ENCODE measurements at places on chromosomes 1 and 21.

DNA sequence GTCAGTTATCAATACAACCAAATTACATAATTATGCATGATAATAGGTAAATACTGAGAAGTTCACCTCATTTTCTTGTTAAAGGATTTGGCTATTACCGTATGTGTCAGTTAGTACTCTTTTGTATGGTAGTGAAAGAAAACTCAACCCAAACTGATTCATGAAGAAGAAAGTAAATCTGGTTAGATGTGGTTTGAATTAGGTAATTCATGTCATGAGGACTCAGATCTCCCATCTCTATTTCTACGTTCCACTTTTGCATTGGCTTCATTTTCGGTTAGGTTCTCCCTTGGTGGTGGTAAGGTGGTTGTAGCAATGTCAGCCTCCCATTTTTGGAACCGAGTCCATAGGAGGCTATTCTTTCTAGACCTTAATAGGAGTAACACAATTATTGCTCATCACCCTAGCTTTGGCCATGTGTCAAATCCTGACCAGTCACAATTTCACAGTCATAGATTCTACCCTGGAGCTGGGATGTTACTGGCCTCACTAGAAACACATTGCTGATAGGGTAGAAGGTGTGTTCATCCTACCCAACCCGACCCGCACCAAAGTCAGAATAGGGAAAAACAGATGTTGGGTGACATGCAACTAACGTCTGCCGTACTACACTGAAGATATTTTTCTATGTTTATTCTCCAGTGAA lies 97.6 kb downstream of the OSBPL9 start:
- DNase-seq = no peak

- no peak for DNase-seq
Measured at GRCh38 chr1:24503870-24504523, 1.4 kb downstream of the RCAN3 start.

DNA sequence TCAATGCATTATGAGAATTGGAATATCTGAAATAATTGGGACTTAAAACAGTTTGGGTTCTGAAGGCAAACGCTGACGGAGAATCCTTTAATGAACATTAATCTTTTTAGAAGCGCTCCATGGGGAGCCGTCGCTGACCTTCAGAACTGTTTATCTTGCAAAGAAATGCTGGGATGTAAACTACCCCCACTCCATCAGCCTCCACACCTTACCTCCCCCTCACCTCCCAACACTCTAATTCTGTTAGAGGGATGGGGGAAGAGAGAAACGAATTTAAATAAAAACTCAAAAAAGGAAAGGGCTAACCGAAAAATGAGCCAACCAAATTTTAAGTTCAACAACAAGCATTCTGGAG lies 44.1 kb upstream of the DNAJC6 start:
- no peak for DNase-seq

DNA sequence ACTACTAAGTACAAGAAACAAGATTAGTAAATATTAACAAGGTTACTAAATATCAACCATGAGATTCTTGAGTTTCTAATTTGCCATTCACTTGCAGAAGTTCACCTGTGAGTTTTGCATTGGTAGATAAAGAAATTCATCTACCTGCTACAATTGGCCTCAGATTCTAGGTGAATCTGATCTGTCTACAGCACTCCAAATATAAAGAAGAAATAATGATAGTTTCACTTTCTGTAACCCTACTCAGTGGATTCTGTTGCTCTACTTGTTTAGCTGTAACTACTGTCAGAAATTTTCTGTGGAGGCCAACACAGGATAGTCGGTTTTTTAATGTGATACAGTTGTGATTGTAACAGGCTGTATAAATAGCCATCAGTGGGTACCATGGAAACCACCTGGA lies 118.6 kb downstream of the NR5A2 start:
- DNase-seq = no peak

GRCh38 chr21:42850866-42851391 lies 28.4 kb downstream of the WDR4 start:
- DNase-seq = no peak

- no peak for DNase-seq
Measured at GRCh38 chr1:26874896-26875295, 11.9 kb downstream of the SFN start.

GRCh38 chr21:36861595-36862323 lies 104.7 kb downstream of the HLCS start:
- DNase-seq = no peak

DNA sequence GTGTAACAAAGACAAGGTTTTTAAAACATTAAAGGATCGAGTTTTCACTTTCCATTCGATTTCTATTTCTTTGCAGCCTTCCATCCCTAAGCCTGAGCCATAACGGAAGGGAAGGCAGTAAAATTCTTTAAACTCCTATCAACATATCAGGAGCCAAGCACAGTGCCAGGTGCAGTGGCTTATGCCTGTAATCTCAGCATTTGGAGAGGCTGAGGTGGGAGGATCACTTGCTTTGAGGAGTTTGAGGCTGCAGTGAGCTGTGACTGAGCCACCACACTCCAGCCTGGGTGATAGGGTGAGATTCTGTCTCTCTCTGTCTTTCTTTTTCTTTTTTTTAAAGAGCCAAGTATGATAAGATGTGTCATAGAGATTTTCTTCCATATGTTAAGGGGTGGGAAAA lies 217.5 kb upstream of the GREM2 start:
- no peak for DNase-seq

- no peak for DNase-seq
Measured at GRCh38 chr1:184859381-184860105, 104.9 kb upstream of the EDEM3 start.

- DNase-seq = no peak
Measured at GRCh38 chr1:216936779-216937178, 213.6 kb upstream of the ESRRG start.

GRCh38 chr1:3553166-3553939 lies 58.0 kb downstream of the MEGF6 start:
- no peak for DNase-seq

GRCh38 chr1:181149326-181150125 lies 61.0 kb downstream of the IER5 start:
- DNase-seq = peak; percentile 61

DNA sequence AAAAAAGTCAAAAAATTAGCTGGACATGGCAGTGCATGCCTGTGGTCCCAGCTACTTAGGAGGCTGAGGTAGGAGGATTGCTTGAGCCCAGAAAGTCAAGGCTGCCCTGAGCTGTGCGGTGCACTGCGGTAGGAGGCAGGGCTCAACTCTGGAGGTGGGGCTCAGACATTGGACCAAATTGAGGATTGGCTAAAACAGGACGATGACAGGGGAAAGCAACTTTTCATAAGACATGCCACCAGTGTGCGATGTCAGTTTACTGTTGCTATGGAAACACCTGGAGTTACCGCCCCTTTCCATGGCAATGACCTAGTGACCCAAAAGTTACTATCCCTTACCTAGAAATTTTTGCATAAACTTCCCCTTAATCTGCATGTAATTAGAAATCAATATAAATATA lies 85.3 kb downstream of the DISP3 start:
- no peak for DNase-seq

DNA sequence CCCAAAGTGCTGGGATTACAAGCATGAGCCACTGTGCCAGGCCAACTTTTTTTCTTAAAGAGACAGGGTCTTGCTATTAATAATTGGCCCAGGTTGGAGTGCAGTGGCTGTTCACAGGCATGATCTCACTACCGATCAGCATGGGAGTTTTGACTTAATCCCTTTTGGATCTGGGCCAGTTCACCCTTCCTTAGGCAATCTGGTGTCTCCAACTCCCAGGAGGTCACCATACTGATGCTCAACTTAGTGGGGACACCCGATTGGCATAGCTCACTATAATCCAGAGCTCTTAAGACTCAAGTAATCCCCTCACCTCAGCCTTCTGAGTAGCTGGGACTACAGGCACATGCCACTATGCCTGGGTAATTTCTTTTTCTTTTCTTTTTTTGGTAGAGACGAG lies 64.2 kb upstream of the SCYL3 start:
- DNase-seq = no peak

DNA sequence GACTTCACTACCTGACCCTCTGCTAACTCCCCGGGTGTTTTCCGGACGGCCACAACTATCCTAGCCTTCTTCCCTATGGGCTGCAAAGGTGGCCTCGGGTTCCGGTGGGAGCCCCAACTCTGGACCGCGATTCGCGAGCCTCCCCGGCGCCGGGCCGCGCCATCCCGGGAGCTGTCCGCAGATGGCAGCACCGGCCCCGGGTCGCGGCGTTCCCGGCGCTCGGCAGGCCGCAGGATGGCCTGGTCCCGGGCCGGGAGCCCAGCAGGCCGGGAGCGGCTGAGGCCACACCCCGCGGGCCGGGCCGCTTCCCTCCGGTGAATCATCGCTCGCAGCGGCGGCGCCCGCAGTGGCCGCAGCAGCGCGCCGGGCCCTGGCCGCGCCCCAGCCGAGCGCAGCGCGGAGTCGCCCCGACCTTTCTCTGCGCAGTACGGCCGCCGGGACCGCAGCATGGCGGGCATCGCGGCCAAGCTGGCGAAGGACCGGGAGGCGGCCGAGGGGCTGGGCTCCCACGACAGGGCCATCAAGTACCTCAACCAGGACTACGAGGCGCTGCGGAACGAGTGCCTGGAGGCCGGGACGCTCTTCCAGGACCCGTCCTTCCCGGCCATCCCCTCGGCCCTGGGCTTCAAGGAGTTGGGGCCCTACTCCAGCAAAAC lies at the start of gene CAPN2:
TSS of gene CAPN2 (plus strand) at position 346 of the 656 bp plus-strand sequence. CDS start at position 448, 102 bp downstream.
- peak; percentile 50 for DNase-seq

DNA sequence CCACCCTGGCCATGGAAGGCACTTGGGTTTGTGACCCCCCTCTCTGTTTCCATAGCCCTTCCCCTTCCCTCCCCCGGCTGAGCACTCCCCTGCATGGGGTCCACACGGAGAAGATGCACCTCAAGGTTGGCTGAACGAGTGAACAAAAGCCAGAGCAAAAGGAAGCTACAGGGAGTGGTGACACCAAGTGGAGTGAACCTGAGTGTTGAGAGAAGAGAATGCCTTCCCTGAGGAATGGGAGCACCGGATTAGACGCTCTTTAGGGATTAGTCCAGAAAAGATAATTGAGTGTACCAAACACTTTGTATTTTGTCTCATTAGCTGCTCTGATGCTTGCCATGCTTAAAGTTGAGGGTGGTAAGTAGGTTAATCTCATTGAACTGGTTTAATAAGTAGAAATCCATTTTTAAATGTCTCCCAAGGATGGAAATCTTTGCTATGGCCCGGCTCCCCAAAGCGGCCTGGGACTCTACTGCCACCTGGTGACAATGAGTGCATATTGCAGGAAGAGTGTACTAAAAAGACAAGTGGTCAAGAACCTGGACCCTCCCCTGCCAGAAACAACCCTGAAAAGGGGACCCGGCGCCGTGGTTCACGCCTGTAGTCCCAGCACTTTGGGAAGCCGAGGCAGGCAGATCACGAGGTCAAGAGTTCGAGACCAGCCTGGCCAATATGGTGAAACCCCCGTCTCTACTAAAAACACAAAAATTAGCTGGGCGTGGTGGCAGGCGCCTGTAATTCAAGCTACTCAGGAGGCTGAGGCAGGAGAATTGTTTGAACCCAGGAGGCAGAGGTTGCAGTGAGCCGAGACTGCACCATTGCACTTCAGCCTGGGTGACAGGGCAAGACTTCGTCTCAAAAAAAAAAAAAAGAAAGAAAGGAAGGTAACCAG lies 150.6 kb upstream of the ZC3H12A start:
- DNase-seq = no peak

DNA sequence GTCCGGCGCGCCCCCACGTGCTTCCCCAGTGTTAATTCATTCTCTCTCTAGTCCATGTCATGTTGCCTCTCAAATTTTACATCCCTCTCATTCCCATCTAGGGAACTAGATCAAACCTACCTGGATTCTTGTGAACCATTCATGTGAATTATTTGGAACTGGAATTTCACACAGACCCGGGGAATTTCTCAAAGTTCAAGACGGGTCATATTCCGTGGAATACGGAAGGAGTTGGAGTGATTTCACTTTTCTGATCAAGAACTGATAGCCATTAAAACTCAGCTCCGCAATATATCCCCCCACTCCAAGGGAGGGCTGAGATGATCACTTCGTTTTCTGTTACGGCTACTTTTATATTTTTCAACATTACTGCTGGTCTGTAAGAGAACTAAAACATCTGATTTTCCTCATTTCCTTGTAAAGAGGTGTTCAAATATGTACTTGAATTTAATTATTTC lies 1.0 kb upstream of the ENO1 start:
- no peak for DNase-seq

- no peak for DNase-seq
Measured at GRCh38 chr1:117642963-117643362, 37.1 kb downstream of the TENT5C start.

DNA sequence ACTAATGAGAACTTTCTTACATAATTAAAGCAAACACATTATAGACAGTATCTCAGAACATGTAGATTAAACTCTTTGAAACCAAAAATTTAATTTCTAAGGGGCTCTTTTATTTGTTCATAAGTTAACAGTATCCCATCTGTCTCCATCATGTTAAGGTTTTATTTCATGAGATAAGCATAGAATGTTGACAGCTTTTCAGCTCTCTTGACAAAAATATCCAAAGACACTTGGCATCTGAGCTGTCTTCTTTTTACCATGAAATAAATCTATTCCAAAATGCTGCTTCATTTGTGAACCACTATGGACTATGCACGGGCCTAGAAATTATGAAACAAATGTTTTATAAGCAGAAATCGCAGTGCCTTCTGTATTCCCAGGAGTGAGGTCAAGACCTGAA lies 45.2 kb downstream of the SCYL3 start:
- no peak for DNase-seq

GRCh38 chr21:29190923-29191331 lies 60.5 kb downstream of the MAP3K7CL start:
- DNase-seq = no peak

- DNase-seq = no peak
Measured at GRCh38 chr1:55702064-55702463, 486.9 kb upstream of the USP24 start.

DNA sequence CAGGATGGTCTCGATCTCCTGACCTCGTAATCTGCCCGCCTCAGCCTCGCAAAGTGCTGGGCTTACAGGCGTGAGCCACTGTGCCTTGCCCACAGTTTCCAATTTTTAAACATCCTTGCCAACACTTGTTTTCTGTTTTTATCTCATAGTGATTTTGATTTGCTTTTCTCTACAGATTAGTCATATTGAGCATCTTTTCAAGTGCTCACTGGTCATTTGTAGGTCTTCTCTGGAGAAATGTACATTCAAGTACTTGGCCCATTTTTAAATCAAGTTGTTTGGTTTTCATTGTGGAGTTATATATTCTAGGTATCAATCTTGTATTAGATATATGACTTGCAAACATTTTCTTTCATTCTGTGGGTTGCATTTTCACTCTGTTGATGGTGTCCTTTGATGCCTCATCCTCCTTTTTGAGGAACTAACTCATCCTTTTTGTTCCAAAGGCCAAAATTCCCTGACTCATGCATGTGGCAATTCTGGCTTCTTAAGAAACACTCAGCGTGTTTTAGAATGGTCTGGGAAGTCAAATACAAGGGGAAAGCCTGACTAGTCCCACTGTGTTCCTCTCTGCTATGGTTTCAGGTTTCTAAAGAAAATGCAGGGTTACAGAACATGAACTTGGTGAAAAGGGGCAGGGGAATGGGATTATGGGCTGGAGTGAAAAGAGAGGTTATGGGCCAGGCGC lies 37.3 kb downstream of the PTAFR start:
- no peak for DNase-seq

- no peak for DNase-seq
Measured at GRCh38 chr1:48374785-48375184, 97.2 kb downstream of the SPATA6 start.

Measured in T-helper 22 cell (primary cell).